ENCODE measurements at places on chromosomes 6 and 20. TPM values are rescaled to one million over a fixed set of nuclear protein-coding genes. Genes with fewer than 3 reads are reported as not detected.

Gene DPPA5
- total RNA-seq, result not detected

Gene GSTA3
- total RNA-seq, result not detected

Gene PAX1
- total RNA-seq, result not detected

Gene STMND1
- not detected for total RNA-seq

Gene EDN3
- 3.0 TPM for total RNA-seq

Gene PGC
- not detected for total RNA-seq

Gene BNIP5
- total RNA-seq, result not detected

Gene CFAP61
- 0.16 TPM for total RNA-seq

Gene C2
- 0.31 TPM for total RNA-seq

Gene PLA2G7
- total RNA-seq, result not detected

Gene MTFR2
- 12.0 TPM for total RNA-seq

Gene PSORS1C1
- total RNA-seq, result 4.2 TPM

Gene DEFB114
- not detected for total RNA-seq

Gene LY6G6D
- not detected for total RNA-seq

Gene MEI4
- not detected for total RNA-seq

Gene ZBTB12
- 3.4 TPM for total RNA-seq

Gene CRISP2
- not detected for total RNA-seq

Gene EYA2
- total RNA-seq, result 2.5 TPM

Gene DUSP15
- 1.4 TPM for total RNA-seq

Gene MLIP
- not detected for total RNA-seq

Gene HCRTR2
- not detected for total RNA-seq

Gene ELOVL2
- 5.9 TPM for total RNA-seq

Gene AVP
- not detected for total RNA-seq

Gene EIF6
- 416 TPM for total RNA-seq

Gene BMP2
- 0.29 TPM for total RNA-seq

Gene SNX21
- 11.4 TPM for total RNA-seq

Gene PKIB
- 0.53 TPM for total RNA-seq

Gene CDSN
- total RNA-seq, result 0.05 TPM

Gene RPN2
- total RNA-seq, result 260 TPM

Gene CLIC5
- not detected for total RNA-seq

Gene SPAG4
- total RNA-seq, result 5.2 TPM

Gene FAM184A
- total RNA-seq, result not detected

Gene ADAM33
- 0.05 TPM for total RNA-seq

Gene MYB
- 0.58 TPM for total RNA-seq

Gene GNAS-AS1
- not detected for total RNA-seq

Gene NCR2
- total RNA-seq, result not detected

Gene DZANK1
- total RNA-seq, result 2.5 TPM

Gene PNLDC1
- total RNA-seq, result 0.10 TPM

Gene OR2H1
- total RNA-seq, result not detected

Gene ARMC12
- 0.76 TPM for total RNA-seq

Gene CNBD2
- 5.9 TPM for total RNA-seq

Gene SLC17A2
- not detected for total RNA-seq

Gene LY6G6C
- 0.23 TPM for total RNA-seq

Gene TRIM10
- not detected for total RNA-seq

Gene YTHDF1
- total RNA-seq, result 53.4 TPM

Gene FAM135A
- total RNA-seq, result 16.2 TPM

Gene MATN4
- total RNA-seq, result 0.09 TPM

Gene ZSCAN23
- not detected for total RNA-seq

Gene TMEM74B
- 3.0 TPM for total RNA-seq

Gene CCM2L
- 0.35 TPM for total RNA-seq

Gene ADGB
- not detected for total RNA-seq

Gene EPPIN
- not detected for total RNA-seq

Gene ZSCAN16
- total RNA-seq, result 4.4 TPM

Data from A549 treated with Mapracorat at 1 μM for 4 hours (cell line).